Activated T-helper 1 cell treated with Interleukin-2 at 50 U/mL for 16 hours (primary cell): ENCODE measurements at places on chromosomes 1 and 21.

GRCh38 chr1:84570436-84571149, 3.6 kb downstream of the CTBS start:
- DNase-seq: no peak

DNA sequence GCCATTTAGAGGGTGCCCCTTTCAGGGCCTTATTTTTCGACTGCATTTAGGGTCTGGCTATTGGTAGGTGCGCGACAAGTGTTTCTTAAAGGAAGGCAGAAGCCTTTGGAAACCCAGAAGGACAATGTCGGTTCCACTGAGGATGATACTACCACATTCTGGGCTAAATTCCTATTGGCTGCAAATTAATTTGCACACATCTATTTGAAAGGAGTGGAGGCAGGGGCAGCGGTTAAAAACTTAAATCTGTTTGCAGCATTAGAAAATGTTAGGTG, 1.1 kb downstream of the PATJ start:
- DNase-seq: no peak

DNA sequence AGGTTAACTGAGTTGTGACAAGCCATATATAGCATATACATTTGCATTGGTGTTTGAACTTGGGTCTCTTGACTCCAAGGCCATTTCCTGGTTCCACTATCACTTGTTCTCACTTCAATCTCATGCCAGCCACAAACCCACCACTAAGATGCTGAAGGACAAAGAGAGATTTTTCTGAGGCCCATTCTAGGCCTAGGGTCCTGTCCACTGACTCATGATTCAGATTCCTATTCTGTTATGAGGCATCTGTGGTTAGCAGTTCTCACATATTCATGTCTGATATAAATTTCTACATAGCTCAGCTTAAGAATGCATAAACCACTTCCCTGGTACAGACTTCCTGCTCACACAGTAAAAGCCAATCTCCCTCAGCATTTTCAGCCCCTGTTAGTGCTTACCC, 326.1 kb upstream of the BEND5 start:
- no peak for DNase-seq

DNA sequence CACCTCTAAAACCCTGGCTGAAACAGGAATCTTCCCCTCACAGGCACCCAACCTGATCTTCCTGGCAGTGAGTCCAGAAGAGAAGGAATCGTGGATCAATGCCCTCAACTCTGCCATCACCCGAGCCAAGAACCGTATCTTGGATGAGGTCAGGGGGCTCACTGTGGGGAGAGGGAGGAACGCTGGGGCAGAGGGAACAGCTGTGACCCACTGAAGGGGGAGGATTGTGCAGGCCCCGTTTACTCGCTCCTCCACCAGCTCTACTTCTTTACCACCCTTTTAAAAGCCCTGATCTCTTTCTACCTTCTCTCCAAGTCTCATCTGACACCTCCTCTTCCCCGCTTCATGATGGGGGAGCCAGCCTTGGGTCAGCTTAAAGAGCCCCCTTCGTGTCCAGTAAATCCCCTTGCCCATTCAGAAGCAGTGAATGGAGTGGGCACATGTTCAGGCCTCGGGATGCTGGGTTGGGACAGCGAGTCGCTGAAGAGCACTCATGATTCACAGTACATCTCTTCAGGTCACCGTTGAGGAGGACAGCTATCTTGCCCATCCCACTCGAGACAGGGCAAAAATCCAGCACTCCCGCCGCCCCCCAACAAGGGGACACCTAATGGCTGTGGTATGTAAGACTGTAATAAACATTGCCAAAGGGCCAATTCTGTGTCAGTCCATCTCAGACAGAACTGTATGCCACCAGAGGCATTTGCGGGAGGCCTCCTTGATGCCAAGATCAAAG, 7.3 kb downstream of the PLEKHO1 start:
- DNase-seq: no peak
